ENCODE measurements at places on chromosomes 16 and 17.

DNA sequence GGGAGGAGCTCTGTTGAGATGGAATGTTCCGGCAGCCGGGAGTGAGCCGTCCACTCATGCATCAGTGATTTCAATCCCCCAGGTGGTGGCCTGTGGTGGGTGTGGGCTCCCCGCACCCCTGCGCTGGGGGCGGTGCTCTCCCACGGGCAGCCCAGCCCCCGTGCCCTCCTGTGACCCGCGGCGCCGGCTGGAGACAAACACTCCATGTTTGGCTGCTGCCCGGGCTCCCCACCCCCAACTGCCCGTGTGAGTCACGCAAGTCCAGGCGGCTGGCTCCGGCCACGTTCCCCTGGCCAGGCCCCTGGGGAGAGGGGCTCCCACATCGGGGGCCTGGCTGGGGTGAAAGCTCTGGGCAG lies 29.4 kb downstream of the CACNA1H start:
- DNase-seq = no peak

DNA sequence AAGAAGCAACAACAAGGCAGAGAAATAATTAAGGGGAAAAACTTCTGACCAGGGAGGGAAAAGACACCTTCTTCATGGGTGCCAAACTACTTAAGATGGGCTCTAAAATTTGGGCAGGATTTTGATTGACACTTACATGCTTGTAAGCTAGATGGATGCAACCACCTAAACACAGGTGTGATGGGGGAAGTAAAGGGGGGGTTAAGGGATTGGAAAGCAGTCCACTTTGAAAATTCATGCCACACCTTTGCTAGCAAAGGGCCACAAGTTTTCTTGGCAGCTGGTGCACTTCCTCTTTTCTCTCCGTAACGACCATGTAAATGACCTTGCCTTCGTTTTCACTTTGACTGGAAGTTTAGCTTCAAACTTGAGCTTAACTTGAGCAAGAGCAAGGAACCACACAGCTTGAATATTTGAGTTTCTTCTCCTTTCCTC lies 14.3 kb upstream of the PRKAR1A start:
- no peak for DNase-seq

GRCh38 chr17:30000001-30000754 lies 58.7 kb downstream of the EFCAB5 start:
- DNase-seq = no peak

- DNase-seq = no peak
Observed at GRCh38 chr16:88696441-88696840, 9.8 kb downstream of the RNF166 start.

DNA sequence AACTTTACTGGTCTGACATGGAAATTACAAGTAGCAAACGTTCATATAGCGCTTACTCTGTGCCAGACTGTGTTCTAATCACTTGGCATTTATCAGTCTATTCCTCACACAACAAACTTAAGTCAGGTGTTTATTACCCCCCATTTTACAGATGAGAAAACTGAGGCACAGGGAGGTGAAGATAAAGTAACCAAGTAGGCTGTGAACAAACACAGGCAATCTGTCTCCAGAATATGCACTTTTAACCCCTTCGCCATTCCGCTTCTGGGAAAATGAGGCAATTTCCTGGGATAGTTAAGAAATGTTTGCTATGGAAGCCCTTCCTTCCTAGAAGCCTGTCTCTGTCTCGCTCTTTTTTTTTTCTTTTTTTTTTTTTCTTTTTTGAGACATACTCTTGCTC lies 12.2 kb upstream of the CXCL16 start:
- no peak for DNase-seq

DNA sequence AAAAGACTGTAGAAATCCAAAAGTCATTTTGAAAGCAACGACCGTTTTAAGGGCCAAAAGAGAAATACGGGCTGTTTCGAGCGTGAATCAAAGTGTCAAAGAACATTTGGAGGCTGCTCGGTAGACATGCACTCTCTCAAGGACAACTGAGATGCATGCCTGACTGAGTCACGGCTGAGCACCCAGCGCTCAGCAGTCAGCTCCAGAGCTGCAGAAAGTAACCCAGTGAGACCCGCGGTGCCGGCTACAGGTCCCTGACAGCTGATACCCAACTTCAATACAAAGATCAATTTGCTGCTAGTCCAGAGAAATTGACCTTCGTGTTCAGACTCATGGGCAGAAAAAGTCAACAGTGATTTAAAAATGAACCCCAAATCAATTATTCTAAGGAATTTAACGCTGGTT lies 214.9 kb downstream of the STX8 start:
- DNase-seq = no peak

DNA sequence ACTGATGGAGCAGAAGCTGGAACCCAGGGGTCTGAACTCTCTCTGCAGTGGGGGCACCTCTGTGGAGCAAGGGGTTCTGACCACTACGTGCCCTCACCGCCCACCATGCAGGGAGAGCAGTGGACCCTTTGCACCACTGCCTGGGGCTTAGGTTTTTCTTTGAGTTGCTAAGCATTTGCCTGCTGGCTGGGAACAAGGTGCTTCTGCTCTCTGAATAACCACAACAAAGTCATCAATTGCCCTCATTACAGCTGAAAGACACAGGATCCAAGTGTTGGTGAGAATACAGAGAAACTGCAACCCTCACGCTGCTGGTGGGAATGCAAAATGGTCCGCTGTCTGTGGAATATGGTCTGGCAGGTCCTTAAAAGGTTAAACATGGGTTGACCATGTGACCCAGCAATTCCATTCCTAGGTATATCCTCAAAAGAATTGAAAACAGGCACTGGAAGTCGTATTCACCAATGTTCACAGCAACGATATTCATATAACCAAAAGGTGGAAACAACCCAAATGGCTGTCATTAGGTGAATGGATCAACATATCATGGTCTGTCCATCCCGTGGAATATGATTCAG lies 22.8 kb downstream of the NLRC3 start:
- DNase-seq = no peak

GRCh38 chr16:70701036-70701435 lies 15.2 kb upstream of the MTSS2 start:
- no peak for DNase-seq

- no peak for DNase-seq
Observed at GRCh38 chr16:73206151-73206707, 158.3 kb upstream of the ZFHX3 start.

- DNase-seq = no peak
Observed at GRCh38 chr16:7218936-7219335, 113.7 kb upstream of the RBFOX1 start.

GRCh38 chr17:61400066-61400716 lies 548 bp downstream of the TBX2 start:
- no peak for DNase-seq

DNA sequence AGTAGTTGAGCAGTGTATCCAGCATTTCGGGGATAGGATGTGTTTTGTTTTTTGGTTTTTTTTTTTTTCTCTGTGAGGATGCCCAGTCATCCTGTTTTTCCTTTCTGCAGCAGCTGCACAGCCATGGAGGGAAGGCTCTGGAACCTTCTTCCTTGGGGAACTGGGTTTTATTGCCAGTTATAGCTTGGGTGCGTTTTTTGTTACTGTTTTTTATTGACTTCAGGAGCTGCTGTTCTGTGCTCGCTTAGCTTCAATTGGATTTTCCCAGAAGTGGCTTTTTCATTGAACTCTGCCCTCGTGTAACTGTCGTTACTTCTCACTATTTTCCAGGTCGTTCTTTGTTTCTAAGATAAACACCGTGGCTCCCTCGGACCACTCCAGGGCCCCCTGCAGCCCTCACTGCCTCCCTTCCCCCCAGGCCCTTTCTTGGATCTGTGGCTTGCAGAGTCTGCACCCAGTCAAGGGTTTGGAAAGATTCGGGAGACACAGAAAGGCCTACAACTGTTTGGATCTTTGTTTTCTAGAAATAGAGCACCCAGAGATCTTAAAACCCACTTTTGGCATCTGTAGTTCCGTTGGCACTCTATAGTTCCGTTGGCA lies 119.7 kb upstream of the CACNG5 start:
- DNase-seq = no peak

GRCh38 chr17:41004397-41004796 lies 4.5 kb downstream of the KRTAP3-1 start:
- no peak for DNase-seq

DNA sequence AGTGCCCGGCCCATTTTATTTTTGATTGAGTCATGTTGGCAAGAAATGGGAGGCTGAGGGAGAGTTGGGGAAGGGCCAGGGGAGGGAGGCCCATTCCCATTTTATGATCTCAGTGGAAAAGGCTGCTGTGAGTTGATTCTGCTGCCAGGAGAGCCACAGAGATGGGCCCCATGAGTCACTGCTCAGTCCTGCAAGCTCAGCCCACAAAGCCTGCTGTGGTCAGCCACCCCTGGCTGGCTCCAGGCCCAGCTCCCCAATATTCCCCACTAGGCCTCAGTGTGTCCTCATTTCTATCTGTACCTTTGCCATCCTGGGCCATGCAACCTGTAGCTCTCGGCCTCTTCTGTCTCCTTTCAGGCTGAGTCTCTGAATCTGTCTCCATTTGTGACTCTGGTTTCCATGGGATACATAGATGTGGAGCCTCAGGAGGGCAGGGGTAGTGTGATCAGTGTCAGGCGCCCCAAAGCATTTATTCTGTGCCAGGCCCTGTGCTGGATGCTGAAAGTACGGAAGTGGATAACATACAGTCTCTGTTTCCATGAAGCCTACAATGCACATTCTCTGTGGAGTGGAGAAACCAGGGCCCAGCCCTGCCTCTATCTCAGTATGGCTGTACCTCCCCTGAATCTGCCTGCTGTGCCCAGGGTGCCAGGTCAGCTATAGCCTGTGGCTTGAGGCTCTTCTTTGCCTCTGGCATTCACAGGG lies 1.9 kb upstream of the PLEKHG4 start:
- DNase-seq = no peak

- DNase-seq = no peak
Observed at GRCh38 chr16:63982110-63982509, 1139.8 kb downstream of the CDH11 start.

All from NCI-H1694 (cell line).